Muscle of back (tissue), 13 donors: ENCODE measurements at places on chromosomes 7 and 10. TPM values are rescaled to one million over a fixed set of nuclear protein-coding genes. Genes with fewer than 3 reads are reported as not detected.

DNA sequence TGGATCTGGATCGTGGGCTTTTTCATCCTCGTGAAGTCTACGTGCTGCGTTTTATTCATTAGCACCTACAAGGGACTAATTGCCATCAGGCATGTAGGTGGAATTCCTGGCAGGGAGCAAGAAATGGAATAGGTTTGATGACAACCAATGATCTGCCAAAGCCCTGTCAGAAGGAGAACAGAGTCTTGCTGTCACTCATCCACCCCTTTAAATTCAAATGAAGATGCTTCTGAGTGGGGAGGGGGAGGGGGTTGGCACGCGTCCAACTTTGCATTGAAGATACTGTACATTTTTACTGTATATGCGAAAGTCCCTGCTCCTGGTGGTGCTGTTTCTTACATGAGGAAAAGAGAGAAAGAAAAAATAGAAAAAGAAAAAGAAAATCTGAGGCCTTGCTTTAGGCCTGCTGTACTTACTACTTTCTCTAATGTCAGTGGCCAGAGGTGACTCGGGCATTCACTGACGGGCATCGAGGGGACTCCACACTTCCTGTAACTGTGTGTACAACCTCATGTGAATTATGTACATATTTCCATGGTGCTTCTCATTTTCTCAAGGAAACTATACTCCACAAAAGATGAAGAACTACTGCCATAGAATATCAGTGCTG is 569.1 kb downstream of the INHBA start:
- peak; percentile 31 for DNase-seq

- peak; percentile 7 for DNase-seq
These were observed 61.3 kb downstream of the ABCB4 start for GRCh38 chr7:87413951-87414793.

GRCh38 chr7:86846494-86847190 is 202.9 kb downstream of the GRM3 start:
- DNase-seq = no peak

DNA sequence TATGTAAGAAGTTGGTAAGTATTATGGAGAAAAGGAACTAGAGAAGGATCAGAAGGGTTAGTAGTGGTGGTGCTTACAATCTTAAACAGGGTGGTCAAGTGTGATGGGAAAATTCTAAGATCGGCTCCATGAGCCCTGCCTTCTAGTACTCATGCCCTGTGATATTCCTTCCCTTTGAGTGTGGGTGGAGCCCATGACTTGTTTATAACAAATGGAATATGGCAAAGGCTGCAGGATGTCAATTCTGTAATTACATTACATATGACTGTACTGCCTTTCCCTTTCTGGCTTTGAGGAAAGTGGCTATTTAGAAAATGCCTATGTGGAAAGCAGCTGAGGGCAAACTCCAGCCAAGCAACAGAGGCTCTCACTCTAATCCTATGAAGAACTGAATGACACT is 309.6 kb downstream of the AGMO start:
- no peak for DNase-seq

DNA sequence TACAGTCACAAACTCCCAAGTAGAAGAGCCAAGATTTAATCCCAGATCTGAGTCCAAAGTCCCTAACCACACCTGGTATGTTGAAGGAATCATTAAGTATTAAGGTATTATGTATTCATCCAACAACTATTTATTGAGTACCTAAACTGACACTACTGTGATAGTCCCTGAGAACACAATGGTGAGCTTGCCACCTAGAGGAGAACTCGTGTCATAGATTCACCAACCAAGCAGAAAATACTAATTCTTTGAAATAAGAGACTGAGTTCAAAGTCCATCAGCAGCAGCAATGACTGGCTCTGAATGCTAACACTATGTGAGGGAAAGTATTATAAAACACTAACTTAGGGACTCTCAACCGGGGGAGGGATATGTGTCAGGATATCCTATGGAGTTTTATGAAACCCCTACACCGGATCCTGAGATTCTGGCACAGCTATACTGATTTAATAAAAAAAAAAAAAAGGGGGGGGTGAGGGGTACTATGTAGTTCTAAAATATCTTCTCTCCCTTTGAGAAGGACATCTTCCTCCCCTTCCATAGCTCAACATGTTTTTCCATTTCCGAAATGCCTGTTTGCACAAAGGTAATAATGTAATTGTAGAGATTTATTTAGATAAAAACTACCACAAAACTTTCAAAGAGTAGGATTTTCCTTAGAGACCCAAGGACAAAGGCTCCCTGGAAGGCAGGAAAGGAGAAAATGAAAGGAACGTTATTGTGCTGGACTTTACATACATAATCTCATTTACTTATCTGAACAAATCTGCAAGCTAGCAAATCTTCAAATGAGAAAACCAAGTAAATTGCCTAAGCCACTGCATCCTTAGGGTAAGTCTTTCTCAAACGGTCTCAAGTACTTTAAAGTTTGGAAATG is 1.6 kb downstream of the NCOA4 start:
- peak; percentile 18 for DNase-seq

MBLAC1 gene
- polyA plus RNA-seq = 0.44 TPM
